ENCODE measurements at places on chromosomes 2 and 18.

DNA sequence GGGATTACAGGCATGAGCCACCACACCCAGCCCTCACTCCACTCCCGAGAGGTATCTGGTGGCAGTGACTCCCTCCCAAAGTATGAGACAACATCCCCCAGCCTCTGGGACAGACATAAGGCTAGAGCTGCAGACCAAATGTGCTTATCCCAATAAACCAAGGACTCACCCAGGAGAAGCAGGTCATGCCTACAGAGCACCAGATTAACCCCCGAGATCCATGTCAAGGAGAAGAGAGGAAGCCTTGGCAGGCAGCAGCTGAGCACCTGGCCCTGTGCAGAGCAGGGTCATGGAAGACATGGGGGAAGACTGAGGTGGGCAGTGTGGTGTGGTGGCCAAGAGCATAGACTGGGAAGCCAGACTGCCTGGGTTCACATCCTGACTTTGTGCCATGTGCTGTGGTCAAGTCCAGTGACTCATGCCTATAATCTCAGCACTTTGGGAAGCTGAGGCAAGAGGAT is 7.2 kb downstream of the RAB11FIP5 start:
- DNase-seq, result no peak

DNA sequence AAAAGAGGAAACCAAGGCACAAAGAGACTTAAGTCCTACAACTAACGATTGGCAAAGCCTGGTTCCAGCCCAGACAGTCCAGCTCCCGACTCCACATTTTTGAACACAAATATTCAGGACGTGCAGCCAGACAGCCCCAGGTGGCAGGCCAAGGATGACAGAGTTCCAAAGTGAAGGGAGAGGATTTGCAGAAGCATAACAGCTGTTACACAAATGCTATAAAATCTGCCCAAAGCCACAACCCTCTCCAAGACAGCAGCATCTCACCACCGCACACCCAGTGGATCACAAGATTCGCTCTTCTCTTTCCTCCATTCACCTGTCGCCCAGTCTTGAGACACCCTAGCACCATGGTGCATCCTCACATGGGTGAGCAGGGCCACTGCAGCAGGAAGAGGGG is 227.1 kb upstream of the ID2 start:
- no peak for DNase-seq

DNA sequence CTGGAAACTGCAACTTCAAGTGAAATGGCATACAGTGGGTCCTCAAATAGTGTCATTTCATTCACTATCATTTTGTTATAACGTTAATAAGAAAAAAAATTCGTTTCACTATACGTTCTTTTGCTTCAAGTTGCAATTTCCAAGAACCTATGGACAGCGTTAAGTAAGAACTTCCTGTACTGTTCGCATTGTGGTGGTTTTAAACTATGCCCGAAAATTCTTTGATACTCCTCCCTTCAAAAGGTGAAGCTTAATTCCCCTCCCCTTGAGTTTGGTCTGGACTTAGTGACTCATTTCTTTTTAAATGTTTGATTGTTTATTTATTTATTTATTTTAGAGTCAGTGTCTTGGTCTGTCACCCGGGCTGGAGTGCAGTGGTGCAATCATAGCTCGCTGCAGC is 20.7 kb downstream of the GNLY start:
- no peak for DNase-seq

GRCh38 chr2:202015471-202015870 is 18.2 kb upstream of the FZD7 start:
- DNase-seq, result no peak

DNA sequence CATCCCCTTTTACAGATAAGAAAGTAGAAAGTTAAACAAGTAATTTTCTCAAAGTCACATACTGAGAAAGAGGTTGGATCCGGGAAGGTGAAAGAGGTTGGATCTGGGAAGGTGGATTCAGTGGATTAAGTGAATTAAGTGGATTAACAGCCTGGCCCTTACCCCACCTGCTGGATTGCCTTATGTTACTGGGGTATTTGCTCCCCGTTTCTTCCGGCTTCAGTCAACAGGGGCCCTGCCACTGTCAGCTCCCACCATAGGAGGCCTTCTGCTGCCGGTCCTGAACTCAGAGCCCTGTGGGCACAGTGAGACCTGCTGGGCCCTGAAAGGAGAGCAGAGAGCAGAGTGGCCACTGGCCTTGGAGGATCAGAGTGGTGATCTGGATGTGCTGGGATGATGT is 113.2 kb downstream of the VAPA start:
- no peak for DNase-seq

- no peak for DNase-seq
These were observed 1.5 kb downstream of the ZC3H8 start for GRCh38 chr2:112253261-112253815.

- DNase-seq, result no peak
These were observed 5.8 kb upstream of the COLEC11 start for GRCh38 chr2:3589086-3589485.

DNA sequence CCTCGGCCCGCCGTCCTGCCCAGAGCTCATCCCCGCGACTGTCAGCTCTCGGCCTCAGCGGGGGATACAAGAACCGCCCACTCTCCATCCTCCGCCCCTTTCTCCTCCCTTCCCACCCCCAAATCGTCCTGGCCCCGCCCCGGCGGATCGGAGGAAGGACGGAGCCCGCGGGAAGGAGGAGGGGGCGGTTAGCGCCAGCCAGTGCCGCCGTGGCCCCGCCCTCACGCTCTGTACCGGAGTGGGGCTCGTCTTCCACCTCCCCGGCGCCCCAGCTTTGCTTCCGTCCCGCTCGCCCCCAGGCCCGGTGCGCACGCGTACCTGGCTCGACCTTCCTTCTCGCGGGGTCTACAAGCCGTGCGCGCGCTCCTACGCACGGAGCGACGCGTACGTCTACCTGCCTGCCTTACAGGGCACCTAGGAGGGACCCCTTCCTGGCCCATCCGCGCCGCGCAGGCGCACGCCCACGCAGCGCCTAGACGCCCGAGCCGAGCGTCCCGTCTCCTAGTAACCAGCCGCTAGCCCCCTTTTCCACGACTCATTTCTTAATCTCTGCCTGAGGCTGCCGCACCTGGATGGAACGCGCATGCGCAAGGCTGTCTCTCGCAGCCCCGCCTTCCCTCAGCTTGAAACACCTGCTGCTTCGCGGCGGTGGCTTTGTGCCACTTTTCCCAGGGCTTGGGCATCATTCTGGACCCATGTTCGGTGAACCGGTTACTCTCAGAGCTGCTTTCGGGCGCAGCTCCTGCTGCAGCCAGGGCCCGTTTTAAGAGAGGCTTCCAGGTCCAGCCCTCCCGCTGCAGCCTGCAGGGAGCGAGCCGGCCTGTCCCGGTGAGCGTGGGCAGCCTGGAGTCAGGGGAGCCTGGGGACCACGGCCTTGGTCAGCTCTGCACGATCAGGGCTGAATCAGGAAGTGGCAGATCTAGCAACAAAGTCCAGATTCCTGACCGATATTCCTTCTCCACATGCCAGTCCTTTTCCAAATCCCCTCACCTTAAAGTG is at the start of gene C2orf15:
TSS of gene C2orf15 (plus strand) at position 598 of the 999 bp plus-strand sequence. CDS start 8,852 bp downstream, outside the sequence.
- DNase-seq, result peak; percentile 67

DNA sequence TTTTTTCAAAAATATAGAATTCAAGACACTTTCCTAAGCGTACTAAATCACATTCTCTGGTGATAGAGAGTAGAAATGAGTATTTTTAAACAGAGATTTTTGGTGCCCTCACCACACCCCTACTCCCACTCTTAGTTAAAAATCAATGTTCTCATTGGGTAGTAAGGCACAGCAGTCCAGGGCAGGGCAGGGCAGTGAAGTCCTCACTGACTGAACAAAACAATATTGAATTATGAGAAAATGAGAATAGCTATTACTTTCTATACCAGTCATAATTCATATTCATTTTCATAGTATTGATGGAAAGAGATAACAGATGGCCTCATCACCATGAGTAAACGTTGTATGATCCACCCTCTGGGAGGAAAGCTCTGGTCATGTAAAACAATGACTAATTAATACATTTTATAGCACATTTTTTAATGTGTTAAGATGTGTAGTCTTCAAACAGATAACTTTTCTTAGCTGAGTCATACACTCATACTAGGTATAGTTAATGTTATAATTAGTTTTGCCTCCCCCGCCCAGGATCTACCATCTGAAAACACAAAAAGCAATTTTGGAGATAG is 686.1 kb downstream of the KCNJ3 start:
- DNase-seq, result no peak

DNA sequence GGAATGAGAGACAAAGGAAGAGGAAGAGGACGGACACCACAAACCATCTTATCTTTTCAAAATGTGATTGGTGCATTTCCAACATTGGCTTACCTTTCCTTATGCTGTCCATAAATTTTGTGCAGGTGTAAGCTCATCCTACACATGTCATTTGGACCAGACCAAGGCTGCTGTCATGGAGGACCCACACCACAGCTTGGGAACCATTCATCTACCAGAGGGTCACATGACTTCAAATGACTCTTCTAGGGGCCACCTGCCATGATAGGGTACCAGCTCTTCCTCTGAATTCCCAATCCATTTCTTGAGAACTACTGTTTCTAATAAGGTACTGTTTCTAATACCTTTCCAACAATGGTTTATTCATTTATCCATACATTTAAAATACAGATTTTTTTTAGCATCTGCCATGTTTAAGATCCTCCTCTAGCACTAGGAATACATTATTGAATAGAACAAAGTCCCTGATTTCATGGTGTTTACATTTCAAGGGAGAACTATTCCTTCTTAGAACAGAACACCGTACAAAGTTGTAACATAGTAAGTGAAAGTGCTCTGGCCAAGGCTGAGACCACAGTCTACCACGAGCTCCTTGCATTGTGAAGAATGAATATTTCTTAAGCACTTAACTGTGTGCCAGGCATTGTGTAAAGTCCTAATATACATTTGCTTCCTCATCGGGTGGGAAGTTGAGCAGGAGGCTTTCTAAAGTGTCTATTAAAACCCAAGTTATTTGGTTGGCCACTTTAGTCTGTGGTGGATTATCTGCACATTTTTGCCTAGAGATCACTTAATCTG is 246.1 kb upstream of the FN1 start:
- no peak for DNase-seq

DNA sequence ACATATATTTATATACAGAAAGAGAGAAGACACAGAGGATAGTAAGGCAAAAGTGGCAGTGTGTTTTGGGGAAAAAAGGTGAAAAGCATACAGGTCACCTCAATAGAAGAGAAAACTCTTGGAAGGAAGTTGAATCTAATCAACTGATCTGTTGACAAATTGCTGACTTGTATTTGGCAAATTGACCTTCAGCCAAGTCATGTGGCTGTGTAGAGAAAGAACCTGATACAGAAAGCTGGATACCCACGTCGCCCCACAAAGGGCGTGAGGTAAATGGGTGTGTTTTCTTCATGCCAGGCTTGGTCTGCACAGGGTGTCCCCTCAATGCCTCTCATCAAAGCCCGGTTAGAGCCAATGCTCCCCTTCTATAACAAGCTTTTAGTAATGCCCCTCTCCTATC is 230.0 kb upstream of the KLHL29 start:
- DNase-seq, result no peak

GRCh38 chr2:225994748-225995405 is 595.4 kb downstream of the NYAP2 start:
- no peak for DNase-seq

DNA sequence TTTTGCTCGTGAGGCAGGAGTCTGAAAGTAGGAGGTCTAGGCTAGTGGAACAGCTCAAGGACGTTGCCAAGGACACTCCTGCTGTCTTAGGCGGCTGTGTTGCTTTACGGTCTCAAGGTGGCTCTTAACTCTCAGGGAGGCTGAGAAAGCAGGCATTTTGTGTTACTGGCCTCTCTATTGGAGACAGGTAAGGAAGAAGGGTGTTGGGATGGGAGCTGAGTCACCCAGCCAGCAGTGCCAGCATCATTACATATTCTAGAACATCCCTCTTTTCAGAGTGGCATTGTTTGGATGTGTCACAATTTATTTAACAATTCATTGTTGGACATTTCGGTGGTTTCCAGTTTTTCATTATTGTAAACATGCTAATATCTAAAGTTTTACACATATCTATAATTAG is 30.8 kb upstream of the TMEM214 start:
- no peak for DNase-seq

DNA sequence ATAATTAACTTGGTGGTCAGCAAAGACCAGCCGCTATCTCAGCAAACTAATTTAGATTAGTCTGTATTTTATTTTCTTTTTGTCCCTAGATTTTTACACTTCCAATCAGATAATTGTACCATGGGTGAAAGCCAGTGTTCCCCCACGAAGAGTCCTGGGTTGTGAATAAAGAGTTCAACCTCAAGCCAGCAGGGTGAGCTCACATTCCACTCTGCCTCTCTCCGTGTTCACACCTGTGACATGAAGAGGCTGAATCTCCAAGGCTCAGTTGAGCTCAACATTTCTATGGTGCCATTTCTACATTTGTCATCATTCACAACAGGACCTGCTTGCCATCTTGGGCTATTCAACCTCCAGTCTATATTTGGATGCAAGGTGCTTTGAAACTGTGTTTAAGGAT is 771.5 kb downstream of the GALR1 start:
- DNase-seq, result no peak
